Activated naive CD4-positive, alpha-beta T cell treated with anti-CD3 and anti-CD28 coated beads, Interleukin-2, amount 50 U/mL, for 72 hours (primary cell): ENCODE measurements at places on chromosomes 6 and 20.

GRCh38 chr6:14795451-14795850 lies 450.4 kb upstream of the JARID2 start:
- no peak for DNase-seq

GRCh38 chr6:38528196-38528965 lies 111.3 kb downstream of the BTBD9 start:
- DNase-seq, result no peak

- DNase-seq, result no peak
Measured at GRCh38 chr6:4820704-4821276, 44.6 kb downstream of the CDYL start.

- DNase-seq, result no peak
Measured at GRCh38 chr6:143397227-143398222, 53.0 kb downstream of the ADAT2 start.

DNA sequence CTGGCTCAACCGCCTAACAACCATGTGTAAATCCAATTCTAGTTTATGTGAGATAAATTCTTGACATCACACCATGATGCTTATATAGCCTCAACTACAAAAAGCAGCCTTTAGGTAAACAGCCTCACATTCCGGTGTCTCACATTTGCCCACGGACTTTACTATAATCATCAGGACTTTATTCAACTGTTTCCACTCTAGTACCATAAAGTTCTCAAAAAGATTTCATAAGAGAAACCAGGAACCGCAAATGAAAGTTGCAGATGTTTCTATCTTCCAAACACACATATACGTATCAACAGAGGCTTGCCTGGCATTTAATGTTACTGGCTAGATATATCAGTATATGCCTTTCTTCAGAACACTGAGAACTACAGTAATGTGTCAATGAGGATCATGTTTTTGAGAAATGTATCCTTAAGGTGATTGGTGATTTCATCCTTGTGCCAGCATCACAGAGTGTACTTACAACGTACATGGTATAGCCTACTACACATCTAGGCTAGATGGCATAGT lies 80.0 kb downstream of the EPB41L2 start:
- no peak for DNase-seq

DNA sequence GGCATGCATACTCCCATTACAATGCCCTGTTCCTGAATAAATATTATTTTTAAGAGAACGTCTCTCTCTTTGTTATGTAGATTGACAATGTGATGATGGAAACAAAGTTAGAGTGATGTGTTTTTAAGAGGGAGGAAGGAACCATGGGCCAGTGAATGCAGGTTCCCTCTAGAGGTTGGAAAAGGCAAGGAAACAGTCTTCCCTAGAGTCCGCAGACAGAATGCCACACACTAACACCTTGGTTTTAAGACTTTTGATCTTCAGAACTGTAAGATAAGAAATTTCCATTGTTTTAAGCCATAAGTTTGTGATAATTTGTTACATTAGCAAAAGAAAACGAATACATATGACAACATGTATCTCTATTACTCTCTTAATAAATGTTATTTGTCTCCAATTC lies 4.7 kb upstream of the CENPW start:
- no peak for DNase-seq
